ENCODE measurements at places on chromosomes 13 and 19. TPM values are rescaled to one million over a fixed set of nuclear protein-coding genes. Genes with fewer than 3 reads are reported as not detected.

DNA sequence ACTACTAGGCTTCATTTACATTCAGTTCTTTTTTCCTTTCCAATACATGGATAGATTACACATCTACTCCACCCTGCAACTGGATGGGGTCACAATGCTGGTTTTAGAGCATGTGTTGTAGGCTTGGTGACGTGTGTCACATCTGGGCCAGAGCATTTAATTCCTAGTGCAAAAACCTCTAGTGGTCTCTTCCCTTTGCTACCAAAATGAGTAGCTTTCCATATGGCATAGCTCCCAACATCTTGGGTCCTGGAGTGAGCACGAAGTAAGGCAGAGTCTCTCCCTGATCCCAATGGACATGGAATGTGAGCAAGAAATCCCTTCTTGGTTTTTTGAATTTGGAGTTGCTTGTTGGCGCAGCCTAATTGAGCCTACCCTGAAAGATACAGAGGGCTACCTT is 51.7 kb downstream of the TNFSF11 start:
- no peak for DNase-seq

DNA sequence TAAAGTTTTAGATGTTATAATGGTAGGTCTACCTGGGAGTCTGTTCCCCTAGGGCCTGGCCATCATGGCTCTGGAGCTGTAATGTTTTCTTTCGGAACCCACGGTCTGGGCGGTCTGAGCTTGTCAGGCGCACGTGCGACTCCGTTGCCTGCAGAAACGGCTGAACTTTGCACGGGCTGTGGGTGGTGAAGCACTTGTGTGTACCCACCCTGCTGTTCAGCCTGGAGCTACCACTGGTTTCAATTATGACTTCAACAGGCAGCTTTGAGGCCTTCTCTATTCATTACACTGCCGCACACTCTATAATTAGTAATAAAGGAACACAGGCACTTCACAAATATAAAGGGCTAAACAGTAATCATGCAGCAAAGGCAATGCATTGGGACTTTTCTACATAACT is 6.0 kb downstream of the PCDH8 start:
- no peak for DNase-seq

DNA sequence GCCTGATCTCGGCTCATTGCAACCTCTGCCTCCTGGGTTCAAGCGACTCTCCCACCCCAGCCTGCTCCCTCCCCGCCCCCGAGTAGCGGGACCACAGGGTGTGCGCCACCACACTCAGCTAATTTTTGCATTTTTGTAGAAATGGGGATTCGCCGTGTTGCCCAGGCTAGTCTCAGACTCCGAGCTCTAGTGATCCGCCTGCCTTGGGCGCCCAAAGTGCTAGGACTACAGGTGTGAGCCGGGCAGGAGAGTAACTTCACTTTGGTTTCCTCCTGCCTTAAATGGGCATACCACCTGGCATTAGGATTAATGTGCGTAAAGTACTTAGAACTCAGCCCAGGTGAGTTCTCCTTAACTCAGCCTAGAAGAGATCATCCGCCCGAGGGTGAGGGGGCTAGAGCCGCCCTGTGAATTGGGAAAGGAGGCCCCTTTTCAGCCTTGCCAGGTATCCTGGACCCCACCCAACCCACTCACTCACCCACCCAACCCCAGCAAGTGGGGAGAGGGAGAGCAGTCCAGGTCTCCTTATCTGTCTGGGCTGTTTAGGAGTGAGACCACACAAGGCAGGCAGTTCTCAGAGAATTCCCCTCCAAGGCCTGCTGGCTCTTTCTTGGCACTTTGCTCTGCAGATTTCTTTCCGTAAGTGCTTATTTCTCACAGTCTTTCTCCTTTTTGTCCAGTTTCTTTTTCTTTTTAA is 1.2 kb upstream of the ZFP36 start:
- DNase-seq = no peak

GRCh38 chr19:658916-659839 is 3.8 kb downstream of the RNF126 start:
- peak; percentile 58 for DNase-seq

CEP89 gene
- 14.0 TPM for polyA plus RNA-seq

TEX29 gene
- 48.9 TPM for polyA plus RNA-seq

PRSS57 gene
- not detected for polyA plus RNA-seq

GRCh38 chr13:23867027-23867491 is 22.1 kb downstream of the MIPEP start:
- DNase-seq = no peak

DNA sequence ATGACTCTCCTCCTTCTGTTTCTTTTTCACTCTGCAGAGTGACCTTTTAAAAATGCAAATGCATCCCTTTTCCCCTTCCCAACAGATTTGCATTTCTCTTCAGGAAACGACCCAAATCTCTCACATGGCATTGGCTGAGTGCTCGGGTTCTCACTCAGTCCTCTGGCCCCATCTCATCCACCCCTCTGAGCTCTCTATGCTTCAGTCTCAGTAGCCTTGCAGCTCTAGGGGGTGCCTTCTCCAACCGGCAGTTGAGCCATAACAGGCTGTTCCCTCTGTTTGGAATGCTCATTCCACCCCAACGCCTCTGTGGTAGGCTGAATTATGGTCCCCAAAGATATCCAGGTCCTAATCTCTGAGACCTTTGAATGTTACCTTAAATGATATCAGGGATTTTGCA is 78.2 kb downstream of the AKAP11 start:
- no peak for DNase-seq

DNA sequence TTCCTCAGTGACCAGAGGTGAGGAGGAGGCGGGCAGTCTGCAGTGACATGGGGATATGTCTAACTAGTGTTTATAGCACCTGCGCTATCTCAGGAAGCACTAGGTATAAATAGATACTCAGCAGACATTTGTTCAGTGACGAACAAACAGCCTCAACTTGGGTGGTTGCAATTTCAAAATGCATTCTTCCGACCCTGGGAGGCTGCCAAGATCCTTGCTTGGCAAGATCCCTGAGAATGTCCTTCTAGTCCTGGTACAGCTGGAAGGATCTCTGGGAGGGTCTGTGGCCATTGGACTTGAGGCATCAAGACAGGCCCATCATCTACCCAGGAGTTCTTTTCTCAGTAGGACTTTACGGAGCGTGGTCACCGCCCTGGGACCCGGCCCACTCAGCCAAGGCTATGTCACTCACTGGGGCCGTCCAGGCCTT is 299.5 kb downstream of the ZNF536 start:
- DNase-seq = peak; percentile 79

DNA sequence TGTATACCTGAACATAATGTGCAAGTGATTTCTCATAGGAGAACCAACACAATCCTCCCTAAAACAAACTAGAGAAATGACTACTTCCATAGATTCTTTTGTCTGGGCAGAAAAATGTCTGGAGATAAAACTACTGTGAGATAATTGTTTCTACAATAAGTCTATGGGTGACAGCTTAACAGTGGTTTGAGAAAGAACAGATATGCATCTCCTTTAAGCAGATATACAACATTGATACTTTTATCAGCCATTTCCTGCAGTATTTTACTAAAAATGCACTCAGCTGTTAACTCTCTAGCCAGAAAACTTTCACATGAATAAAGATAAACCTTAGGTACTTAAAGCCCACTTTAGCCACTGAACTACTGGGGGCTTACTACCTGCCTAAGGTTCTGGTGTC is 1132.4 kb downstream of the EFNB2 start:
- no peak for DNase-seq

DNA sequence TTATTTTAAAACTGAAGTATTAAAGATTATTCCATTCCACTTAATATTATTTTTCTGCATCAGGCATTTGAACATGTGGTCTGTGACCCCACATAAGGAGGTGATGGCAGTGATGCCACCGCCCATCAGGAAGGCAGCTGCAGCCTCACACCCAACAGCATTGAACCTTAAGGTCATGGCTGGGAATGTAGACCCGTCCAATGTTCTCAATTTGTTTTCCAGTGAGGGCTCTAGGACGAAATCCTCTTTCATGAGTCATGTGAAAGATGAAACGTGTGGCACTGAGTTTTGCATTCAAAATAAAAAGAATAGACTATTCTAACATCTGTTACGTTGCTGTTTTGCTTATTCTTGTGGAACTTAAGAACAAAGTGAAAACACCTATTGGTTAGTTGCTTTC is 74.5 kb upstream of the ANKRD10 start:
- no peak for DNase-seq

GRCh38 chr19:48826606-48827020 is 9.7 kb downstream of the HSD17B14 start:
- no peak for DNase-seq

- DNase-seq = peak; percentile 50
Observed at GRCh38 chr19:13817018-13817614, 21.9 kb downstream of the ZSWIM4 start.

- no peak for DNase-seq
Observed at GRCh38 chr19:6765738-6766356, 1.4 kb downstream of the SH2D3A start.

- no peak for DNase-seq
Observed at GRCh38 chr13:84686458-84686857, 804.2 kb upstream of the SLITRK1 start.

- DNase-seq = no peak
Observed at GRCh38 chr19:29524201-29524911, 1.4 kb upstream of the VSTM2B start.

DNA sequence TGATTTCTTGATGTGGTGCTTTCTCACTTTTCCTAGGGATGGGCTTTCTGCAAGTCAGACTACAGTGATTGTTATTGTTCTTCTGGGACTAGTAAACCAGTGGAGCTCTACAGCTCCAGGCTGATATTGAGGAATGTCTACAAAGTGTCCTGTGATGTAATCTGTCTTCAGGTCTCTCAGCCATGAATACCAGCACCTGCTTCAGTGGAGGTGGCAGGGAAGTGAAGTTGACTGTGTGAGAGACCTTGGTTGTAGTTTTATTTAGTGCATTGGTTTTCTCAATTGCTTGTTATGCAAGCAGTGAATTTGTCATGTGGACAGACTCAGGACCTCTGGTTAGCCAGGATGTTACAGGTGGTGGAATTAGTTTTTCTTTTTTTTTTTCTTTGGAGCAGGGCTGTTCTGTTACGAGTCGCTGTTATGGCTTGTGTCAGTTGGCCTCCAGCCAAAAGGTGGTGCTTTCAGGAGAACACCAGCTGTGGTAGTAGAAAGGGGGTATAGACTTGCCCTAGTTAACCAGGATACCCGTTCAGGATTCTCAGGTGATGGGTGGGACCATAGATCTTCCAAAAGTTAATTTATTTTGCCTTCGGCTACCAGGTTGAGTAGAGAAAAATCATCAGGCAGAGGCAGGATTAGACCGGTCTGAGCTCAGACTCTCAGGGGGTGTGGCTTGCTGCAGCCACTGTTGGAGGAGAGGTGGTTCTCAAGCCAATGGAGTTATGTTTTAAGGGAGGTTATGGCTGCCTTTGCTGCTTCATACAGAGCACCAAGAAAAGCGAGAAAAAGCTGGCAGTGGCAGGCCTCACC is 11.9 kb upstream of the ZNF675 start:
- DNase-seq = no peak

DNA sequence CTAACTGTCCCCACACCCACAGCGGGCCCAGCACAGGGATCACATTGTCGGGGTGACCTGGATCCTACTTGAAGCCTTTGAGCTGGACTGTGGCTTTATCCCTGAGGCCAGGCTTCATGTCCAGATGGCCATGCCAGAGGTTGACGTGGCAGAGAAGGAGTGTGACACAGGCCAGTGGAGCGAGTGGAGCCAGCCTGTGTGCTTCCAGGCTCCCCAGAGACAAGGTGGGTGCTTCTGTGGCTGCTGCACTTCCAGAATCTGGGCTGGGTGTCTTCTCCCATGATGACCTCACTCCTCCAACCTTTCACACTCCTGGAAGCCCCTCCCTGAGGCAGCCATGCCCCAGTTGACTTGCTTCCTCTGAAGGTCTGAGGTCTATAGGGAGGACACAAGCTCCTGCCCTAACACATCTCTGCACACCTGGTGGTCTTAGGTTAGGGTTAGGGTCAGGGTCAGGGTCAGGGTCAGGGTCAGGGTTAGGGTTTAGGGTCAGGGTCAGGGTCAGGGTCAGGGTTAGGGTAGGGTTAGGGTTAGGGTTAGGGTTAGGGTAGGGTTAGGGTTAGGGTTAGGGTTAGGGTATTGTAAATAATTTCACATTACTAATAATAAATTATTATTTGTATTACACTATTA is 13.1 kb upstream of the MZF1 start:
- DNase-seq = peak; percentile 12

RNF126 gene
- 107 TPM for polyA plus RNA-seq

CEACAM8 gene
- polyA plus RNA-seq = not detected

GRCh38 chr13:108049211-108049610 is 166.1 kb downstream of the LIG4 start:
- DNase-seq = no peak

DNA sequence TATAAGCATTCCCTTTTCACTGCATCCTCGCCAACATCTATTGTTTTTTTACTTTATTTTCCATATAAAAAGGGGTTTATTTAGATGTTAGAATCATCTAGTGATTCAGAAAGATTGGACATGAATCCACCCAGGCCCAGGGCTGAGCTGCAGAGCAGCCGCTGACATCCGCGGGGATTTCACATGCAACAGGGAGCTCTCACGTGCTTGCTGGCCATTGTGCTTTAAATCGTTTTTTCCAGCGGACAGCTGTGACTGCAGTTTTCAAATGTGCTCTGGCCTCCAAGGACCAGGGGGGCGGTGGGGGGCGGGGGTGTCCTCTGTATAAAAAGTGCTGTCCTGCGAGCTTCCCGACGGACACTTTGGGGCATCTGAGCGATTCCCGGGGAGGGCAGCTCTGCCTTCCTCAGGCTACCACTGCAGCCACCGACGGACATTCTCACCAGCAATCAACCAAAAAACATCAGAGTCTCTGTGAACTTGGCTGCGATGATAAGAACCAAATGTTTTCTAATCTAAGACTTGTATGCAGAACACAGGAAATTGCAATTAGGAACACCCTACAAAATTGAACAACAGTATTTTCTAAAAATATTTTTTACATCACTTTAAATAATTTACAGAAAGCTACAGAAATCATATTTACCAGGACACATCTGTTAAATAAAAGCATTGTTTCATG is 12.6 kb downstream of the RB1 start:
- DNase-seq = no peak

LGALS14 gene
- not detected for polyA plus RNA-seq

DNA sequence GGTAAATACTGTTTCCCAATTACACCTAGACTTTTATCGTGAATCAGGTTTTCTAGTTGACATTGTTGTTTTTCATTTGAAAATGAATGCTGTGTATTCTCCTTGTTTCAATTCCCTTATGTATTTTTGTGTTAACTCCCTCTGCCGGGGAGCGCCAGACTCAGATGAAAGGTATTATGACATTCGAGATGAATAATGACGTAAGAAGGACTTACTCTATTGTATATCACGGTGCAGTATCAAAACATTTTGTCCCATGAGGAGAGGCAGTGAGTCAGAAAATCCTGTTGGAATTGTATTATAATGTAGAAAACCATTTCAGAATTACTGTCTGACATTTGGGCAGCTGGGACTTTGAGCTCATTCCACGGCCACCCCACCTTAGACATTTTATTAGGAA is 61.6 kb downstream of the LRCH1 start:
- DNase-seq = no peak

ZBTB45 gene
- 6.9 TPM for polyA plus RNA-seq

- no peak for DNase-seq
Observed at GRCh38 chr13:23583491-23583890, 13.3 kb downstream of the TNFRSF19 start.

GRCh38 chr19:13004273-13004672 is 9.0 kb downstream of the NFIX start:
- DNase-seq = no peak

- DNase-seq = no peak
Observed at GRCh38 chr19:47135156-47135555, 4.5 kb downstream of the SAE1 start.
